ENCODE measurements at places on chromosomes 2 and 18.

- DNase-seq, result no peak
Measured at GRCh38 chr18:26868968-26869586, 3.6 kb upstream of the AQP4 start.

DNA sequence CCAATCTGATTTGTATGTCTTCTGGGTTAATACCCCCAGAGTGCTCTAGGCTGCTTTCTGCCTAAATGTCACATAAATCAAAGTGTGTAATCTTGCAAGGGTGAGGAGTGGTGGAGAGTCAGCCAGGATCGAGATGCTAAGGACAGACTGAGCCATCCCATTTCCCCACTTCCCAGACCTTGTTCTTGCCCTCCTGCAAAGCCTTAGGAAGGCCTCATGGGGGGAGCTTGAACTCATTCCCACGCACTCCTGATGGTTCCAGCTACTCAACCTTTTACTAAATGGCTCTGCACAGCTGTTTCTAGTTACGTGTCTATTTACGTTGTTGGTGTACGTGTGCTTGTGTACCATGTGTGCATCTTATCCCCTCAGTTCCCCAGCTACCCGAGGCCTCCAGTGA lies 423.6 kb upstream of the TNP1 start:
- DNase-seq, result peak; percentile 52

DNA sequence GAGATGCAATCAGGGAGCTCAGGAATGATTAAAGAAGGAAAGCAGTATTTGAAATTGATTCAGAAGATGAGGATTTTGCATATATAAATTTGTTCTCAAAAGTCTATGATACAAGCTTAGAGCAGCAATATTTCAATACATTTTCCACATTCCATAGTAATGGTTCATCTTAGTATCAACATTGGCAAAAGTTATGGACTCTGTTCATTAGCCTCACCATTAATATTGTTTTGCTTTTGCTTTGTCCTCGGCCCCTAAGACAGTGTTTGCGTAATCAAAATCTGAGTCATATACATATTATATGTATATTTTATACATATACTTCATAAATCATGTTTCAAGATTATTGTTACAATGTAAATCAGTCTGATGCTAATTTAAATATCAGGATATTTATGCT lies 176.6 kb downstream of the CNTNAP5 start:
- no peak for DNase-seq

DNA sequence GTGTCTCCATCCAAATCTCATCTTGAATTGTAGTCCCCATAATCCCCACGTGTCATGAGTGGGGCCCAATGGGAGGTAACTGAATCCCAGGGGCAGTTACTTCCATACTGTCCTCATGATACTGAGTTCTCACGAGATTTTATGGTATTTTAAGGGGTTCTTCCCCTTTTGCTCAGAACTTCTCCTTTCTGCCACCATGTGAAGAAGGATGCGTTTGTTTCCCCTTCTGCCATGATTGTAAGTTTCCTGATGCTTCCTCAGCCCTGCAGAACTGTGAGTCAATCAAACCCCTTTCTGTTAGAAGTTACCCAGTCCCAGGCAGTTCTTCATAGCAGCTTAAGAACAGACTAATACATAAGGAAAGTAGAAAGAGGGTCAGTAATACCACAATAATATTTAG lies 480.4 kb downstream of the KCNJ3 start:
- DNase-seq, result no peak

- DNase-seq, result no peak
Measured at GRCh38 chr2:209574515-209574914, 150.7 kb downstream of the MAP2 start.

- DNase-seq, result no peak
Measured at GRCh38 chr2:235603659-235604058, 109.8 kb downstream of the AGAP1 start.

DNA sequence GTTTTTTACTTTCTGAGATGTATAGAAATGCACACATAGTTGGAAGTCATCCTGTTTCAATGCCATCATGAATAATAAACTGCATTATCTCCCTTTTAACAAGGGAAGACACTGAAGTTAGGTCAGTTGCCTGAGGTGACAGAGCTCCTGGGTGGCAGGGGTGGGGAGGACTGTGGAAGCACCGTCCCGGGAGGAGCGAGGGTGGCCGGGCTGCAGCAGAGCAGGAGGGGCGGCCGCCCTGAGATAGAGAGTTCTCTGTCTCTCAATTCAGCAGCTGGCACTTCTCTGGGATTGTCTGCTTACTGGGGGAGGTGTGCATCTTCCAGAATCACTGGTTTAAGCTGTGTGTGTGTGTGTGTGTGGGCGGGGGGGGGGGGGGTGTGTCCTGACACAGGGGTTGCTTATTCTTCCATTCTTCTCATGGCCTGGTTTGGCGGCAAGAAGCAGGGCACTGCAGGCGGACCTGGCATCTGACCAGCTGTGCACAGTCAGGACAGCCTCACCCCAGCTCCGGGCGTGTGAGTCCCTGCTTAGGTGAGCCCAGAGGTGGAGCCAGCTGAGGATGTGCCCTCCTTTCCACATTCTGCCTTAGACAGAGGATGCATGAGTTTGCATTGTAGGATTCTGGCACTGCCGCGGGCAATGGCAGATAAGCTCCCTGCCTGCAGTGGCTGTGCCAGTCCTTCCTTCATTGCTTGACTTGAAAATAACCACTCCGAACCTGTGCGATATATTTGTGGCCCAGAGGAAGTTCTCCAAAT lies 40.4 kb downstream of the VWA3B start:
- no peak for DNase-seq

GRCh38 chr18:48804856-48805610 lies 145.7 kb downstream of the SMAD7 start:
- DNase-seq, result no peak

GRCh38 chr2:223538920-223539440 lies 63.2 kb downstream of the SCG2 start:
- peak; percentile 43 for DNase-seq

DNA sequence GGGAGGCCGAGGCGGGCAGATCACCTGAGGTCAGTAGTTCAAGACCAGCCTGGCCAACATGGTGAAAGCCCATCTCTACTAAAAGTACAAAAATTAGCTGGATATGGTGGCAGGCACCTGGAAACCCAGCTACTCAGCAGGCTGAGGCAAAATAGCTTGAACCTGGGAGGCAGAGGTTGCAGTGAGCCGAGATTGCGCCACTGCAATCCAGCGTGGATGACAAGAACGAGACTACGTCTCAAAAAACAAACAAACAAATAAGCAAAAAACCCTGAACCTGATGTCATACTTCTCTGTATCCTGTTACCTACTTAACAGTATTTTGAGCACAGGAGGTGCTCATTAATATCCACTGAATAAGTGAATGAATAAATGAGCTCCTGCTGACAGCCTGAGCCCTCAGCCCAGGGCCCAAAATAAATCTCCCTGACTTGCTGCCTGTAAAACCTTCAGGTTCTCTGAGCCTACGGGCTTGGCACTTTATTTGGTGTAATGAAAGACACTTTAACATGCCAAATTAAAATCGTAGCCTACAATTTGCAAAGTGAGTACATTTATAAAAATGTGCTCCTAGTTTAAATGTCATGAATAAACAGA lies 215.1 kb downstream of the ZNF385B start:
- DNase-seq, result no peak

DNA sequence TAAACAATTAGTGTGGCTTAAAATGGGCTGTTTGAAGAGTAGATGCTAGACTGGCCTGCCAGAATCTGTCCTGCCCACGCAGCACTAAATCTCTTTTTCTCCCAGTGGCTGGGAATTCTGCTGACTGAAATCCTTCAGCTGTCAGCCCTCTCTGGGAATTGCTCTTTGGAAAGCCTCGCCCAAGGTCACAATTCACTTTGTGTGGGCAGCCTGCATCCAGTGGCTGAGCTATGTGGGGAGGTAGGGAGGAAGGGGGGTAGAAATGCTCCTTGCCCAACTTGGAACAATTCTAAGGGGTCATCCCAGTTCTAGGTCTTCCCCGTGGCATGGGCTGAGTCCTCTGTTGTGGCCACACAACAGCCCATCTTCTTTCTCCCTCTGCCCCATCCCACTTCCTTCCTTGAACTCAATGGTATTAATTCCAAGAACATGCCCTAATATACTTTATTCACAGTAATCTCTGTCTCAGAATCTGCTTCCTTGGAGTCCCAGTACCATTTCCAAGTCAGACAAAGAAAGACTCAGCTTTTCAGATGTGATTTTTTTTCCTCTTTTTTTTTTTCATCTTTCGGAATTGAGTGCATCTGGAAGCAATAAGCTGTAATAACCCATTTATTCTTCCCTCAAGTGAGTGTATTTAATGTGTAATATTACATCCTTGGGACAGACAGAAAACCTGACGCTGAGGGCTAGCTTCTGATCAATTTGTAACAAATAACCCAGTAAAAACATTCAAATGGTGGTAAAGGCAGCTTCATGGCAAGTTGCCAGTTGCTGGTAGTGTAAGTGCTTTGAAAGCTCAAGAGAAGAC lies 189.4 kb downstream of the GPD2 start:
- no peak for DNase-seq

- peak; percentile 37 for DNase-seq
Measured at GRCh38 chr2:230068016-230068650, 591 bp downstream of the SLC16A14 start.

GRCh38 chr2:191202209-191202721 lies 42.9 kb upstream of the MYO1B start:
- peak; percentile 65 for DNase-seq

DNA sequence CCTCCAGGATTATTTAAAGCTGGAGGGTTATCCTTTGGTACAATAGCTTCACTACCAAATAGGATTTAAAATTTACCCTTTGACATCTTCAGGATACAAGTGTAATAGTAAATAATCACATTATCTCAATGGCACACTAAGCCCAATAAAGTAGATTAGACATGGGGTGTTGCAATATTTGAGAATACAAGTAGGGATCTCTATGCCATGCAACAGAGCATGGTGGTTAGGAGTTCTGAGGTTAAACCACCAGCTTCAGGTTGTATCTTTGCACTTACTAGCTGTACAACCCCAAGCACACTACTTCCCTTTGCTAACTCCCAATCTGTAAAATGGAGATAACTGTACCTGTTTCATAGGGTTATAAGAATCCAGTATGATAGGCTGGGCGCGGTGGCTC lies 6.2 kb downstream of the MBD2 start:
- no peak for DNase-seq

- no peak for DNase-seq
Measured at GRCh38 chr18:36758623-36759022, 70.2 kb downstream of the TPGS2 start.

GRCh38 chr2:170462433-170463205 lies 252.5 kb upstream of the SP5 start:
- no peak for DNase-seq

Measured in astrocyte of the spinal cord (primary cell).